ENCODE measurements at places on chromosomes 5 and 9. TPM values are rescaled to one million over a fixed set of nuclear protein-coding genes. Genes with fewer than 3 reads are reported as not detected.

The NIPAL4 gene
- not detected for total RNA-seq

The SAXO1 gene
- total RNA-seq = not detected

- no peaks in the 10 kb centered on the region for H3K4me1 ChIP-seq
- H3K4me3 ChIP-seq = no peak overlapping the region
- 0 out of 2 replicates have a peak, but pooled peaks cover 3% of the 10 kb centered on the region for H3K36me3 ChIP-seq
- H3K27me3 ChIP-seq = no peaks in the 10 kb centered on the region
- H3K27ac ChIP-seq = no peak overlapping the region
- DNase-seq = no peak
Measured at GRCh38 chr9:78261403-78262001, 25.6 kb downstream of the CEP78 start.

The ATP10B gene
- not detected for total RNA-seq

The TNFSF15 gene
- total RNA-seq = 0.55 TPM

DNA sequence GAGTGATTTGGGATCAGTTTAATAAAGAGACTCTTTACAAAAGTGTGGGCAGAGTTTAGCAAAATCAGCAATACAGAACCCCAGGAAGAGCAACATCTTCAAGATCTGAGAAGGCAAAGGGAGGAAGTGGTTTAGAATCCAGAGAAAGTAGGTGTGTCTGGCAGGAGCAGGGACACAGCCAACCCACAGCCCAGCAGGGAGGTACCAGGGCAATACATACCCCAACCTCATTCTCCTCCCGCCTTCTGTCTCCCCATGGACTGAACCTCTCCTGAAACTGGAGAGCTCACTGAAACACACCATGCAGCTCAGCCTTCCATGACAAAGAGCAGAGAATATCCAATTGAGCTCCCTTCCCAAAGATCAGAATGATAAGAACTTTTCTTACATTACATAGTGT, 283.4 kb downstream of the PRELID2 start:
- H3K36me3 ChIP-seq = no peaks in the 10 kb centered on the region
- no peaks in the 10 kb centered on the region for H3K4me1 ChIP-seq
- no peak for DNase-seq
- H3K27me3 ChIP-seq = no peaks in the 10 kb centered on the region

- H3K4me1 ChIP-seq = no peaks in the 10 kb centered on the region
- H3K27me3 ChIP-seq = no peaks in the 10 kb centered on the region
- DNase-seq = no peak
- no peaks in the 10 kb centered on the region for H3K36me3 ChIP-seq
Measured at GRCh38 chr5:50550993-50551392, 109.9 kb upstream of the EMB start.

DNA sequence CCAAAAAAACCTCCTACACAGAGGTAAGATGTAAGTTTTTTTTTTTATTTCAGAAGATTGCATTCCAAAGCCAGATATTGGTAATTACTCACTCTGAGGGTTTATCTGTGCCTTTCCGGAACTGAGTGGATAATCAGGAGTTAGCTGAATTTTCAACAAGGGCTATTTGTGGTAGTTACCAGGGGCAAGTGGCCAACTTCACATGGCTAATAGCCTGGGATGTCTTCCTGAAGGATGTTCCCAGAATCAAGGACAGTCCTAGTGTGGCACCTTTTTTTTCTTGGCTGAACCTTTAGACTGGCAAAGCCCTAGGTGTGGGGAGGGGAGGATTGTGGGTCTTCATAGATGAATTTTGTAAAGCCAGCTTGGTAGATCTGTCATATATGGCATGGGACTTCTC, 7.1 kb downstream of the LARP1 start:
- no peak overlapping the region for H3K27ac ChIP-seq
- H3K4me1 ChIP-seq = peaks cover 40% of the 10 kb centered on the region
- H3K4me3 ChIP-seq = no peak overlapping the region
- H3K36me3 ChIP-seq = 0 out of 2 replicates have a peak, but pooled peaks cover 9% of the 10 kb centered on the region

GRCh38 chr5:142654578-142655058, 31.3 kb downstream of the FGF1 start:
- no peak for DNase-seq
- H3K27ac ChIP-seq = no peak overlapping the region
- no peaks in the 10 kb centered on the region for H3K4me1 ChIP-seq
- no peaks in the 10 kb centered on the region for H3K36me3 ChIP-seq
- no peak overlapping the region for H3K4me3 ChIP-seq
- no peaks in the 10 kb centered on the region for H3K27me3 ChIP-seq

The TMEFF1 gene
- total RNA-seq = 1.7 TPM

The DMGDH gene
- 8.1 TPM for total RNA-seq

The APBA1 gene
- total RNA-seq = 0.44 TPM

GRCh38 chr9:95715868-95716435, 159.5 kb upstream of the ERCC6L2 start:
- H3K4me3 ChIP-seq = no peak overlapping the region
- no peak for DNase-seq
- no peaks in the 10 kb centered on the region for H3K4me1 ChIP-seq
- no peaks in the 10 kb centered on the region for H3K36me3 ChIP-seq
- H3K27me3 ChIP-seq = peaks cover 33% of the 10 kb centered on the region
- H3K27ac ChIP-seq = no peak overlapping the region
